ENCODE measurements at places on chromosomes 12 and 14.

DNA sequence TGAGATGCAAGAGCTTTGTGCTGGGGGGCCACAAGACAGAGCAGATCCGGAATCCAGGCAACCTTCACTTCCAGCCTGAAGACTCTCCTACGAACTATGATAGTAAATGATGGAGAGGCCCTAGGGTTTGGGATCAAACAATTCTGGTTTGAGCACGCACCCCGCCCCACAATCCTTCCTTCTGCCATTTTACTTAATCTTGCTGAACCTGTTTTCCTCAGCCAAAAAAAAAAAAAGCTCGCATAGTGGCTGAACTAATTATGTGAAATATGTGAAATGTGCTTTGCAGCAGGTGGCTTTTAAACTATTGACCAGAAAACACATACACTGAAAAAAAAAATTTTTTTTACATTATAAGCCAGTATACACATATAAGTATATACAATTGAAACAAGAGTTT is 667 bp upstream of the ITFG2 start:
- no peak for DNase-seq

GRCh38 chr12:126093908-126094307 is 1028.7 kb downstream of the AACS start:
- DNase-seq: no peak

DNA sequence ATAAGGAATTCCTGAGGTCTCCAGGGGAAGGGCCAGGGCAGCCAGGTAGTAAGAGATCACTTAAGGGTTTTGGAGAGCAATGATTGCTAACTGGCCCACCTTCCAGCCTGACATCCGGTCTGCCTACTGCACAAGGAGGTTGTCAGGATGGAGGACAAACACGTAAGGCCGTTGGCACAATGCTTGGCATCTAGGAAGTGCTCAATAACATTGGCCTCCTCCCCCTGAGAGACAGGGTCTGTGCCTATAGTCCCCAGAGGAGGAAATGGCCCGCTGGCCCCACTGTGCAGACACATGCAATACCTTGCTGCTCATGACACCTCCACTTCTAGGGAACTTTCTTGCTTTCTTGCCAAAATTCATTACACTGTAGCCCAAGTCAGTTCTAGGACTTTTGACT is 73.2 kb downstream of the NTF3 start:
- no peak for DNase-seq

DNA sequence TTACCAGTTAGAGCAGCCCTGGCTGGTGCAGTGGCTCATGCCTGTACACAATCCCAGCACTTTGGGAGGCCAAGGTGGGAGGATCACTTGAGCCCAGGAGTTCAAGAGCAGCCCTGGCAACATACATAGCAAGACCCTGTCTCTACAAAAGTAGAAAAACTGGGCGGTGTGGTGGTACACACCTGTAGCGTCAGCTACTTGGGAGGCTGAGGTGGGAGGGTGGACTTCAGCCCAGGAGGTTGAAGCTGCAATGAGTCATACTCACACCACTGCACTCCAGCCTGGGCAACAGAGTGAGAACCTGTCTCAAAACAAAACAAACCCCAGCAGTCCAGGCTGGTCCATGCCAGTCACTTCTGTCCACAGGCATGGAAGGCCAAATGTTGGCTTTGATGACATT is 7.4 kb downstream of the COX14 start:
- DNase-seq: no peak

DNA sequence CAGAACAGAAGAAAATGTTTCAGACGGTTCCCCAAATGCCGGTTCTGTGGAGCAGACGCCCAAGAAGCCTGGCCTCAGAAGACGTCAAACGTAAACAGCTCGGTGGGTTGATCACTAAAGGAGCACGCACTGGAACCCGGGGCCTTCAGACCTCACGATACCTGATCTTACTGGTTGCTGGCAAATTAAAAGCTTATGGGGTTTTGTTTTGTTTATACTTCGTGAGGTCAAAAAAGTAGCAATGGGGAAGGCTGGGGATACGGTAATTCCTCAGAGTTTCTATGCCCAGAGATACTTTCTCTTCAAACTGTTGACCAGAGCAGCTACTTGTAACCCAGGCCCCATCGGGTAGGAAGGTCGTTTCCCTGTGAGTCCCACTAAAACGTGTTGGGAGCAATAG is 1.7 kb downstream of the CDKN1B start:
- no peak for DNase-seq

DNA sequence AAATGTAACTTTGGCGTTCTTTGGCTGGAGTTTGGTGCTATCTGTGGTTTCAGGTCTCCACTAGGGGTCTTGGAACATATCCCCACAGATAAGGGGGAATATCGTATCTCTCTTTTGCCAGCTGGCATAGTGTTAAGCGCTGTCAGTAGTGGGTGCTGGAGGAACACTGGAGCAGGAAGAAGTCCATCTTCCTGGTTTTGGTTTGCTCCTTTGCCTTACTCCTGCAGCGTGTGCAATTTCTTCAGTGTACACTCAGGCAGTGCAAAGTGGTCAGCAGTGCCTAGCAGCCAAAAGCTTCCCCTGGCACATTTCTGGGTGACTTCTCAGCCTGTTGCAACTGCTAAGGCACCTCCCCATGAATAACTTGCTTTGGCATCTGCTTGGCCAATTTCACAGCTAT is 11.7 kb upstream of the RIPK3 start:
- DNase-seq: no peak

- DNase-seq: no peak
Measured at GRCh38 chr14:65872536-65872935, 460.0 kb downstream of the FUT8 start.

- no peak for DNase-seq
Measured at GRCh38 chr12:22657538-22657937, 32.6 kb downstream of the ETNK1 start.

DNA sequence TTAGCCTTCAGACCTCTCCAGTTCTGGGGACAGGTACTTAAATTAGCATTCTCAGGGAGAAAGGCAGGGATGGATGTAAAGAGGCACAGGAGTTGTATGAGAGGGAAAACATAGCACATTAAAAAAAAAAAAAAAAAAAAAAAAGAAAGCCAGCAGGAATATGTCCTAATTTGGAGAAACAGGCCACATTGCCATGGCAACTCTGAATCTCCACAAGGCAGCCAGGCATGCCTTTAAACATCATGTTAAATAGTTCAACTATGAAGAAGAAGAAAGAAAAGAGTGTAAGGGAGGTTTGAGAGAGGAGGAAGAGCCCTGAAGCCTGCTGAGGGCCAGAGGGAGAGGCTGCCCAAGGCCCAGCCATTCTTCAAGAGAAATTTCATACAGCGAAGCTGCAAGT is 145.8 kb downstream of the GRIN2B start:
- no peak for DNase-seq

DNA sequence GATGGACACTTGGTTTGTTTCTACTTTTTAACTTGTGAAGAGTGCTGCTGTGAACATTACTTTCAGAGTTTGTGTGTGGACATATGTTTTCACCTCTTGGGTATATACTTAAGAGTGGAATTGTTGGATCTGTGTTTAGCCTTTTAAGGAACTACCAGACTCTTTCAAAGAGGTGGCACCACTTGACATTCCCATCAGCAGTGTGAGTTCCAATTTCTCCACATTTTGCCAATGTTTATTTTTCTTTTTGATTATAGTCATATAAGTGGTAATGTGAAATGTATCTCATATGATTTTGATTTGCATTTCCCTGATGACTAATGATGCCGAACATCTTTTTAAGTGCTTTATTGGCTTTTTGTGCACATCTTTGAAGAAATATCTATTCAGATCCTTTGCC is 44.8 kb downstream of the ARHGAP5 start:
- DNase-seq: no peak

DNA sequence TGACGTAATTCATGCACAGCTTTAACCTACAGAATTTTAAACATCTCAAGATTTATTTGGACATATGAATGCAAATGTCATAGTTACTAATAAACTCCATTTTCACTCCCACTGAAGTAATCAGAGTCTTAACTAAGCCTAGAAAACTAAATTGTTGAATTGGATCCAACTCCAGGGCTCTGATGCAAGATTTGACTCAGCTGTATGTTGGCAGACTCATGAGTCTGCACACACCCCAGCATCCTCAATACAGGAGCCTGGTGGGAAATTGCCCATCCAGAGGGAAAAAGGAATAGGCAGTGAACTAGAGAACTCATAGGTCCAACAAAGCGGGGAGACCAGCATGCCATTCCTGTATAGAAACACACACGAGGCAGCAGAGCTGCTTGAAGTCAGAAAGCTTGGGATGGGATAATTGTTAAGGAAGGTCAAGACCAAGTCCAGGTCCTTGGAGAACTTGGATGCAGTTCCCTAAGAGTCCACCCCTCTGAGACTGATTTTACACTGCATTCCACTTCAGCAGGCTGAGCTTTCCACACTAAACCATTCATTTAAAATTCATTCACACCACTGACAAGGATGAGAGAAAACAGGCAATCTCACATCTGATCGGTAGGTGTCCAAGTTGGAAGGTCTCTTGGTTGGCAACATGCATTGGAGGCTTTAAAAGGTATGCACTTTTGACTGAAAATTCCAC is 14.4 kb downstream of the TMTC1 start:
- no peak for DNase-seq

DNA sequence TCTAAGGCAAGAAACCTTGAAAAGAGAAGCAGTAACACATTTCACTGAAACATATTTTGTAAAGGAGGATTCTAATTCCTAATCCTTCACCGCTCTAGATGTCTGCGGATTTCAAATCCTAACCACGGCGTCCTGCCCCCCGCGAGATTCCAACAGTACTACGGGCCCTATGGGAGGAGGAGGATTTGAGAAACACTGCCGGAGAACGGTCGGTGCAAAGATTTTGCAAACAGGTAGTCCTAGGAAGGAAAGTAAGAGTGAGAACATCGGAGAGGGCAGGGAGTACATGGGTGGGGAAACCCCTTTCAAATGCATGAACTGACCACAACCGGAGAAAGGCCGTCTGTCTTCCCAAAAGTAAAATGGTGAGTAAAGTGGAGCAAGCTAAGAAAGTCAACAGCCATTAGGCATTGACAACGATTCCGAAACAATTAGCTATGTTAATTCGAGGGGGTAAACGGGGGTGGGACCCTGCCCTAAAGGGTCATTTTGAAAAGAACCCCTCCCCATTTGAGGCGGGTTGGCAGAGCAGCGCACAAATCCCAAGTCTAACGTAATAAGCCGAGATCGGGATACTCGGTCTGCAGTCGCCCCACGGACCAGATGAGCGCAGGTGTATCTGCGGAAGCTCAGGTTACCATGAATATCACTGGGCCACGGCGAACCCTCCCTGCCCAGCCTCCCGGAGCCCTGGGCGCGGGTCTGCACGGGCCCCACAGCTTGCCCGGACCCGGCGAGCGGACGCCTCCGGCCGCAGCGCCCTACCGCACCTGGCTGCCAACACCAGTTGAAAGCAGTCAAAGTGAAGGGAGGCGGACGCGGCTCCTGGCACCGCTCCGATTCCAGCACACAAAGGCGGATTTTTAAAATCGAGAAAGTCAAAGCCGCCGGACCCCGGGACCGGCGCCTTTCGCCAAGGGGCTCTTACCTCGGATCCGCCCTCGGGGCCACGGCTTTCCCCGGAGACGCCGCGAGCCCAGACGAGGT is 662 bp downstream of the EPS8 start:
- no peak for DNase-seq

GRCh38 chr12:66423266-66423665 is 121.0 kb downstream of the HELB start:
- DNase-seq: no peak

GRCh38 chr12:47717046-47717442 is 8.2 kb downstream of the ENDOU start:
- DNase-seq: no peak

- no peak for DNase-seq
Measured at GRCh38 chr12:47868041-47868440, 36.8 kb downstream of the VDR start.

DNA sequence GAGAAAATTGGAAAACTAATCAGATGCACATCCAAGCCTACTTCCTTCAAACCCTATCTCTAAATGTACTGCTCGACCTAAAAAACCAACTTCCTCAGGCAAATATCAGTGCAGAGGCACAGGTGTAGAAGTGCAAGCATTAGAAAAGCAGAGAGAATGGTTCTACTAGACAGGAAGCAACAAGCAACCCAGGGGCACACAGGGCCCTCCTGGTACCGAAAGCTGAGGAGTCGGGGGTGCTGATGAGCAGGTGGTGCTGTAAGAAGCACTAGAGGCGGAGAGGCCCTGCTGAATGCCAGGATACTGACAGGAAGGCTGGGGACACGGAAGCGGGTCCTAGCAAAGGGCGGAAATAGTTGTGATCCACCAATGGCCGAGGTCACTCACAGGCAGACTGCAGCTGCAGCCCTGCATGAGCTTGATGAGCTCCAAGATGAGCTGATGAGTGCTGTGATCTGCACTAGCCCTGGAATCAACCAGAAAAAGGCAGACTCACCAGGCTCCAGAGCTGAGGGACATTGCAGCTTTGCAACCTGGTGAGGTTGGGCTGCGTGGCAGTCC is 85.9 kb downstream of the TTC7B start:
- no peak for DNase-seq

GRCh38 chr12:52655720-52656124 is 3.7 kb upstream of the KRT2 start:
- no peak for DNase-seq

DNA sequence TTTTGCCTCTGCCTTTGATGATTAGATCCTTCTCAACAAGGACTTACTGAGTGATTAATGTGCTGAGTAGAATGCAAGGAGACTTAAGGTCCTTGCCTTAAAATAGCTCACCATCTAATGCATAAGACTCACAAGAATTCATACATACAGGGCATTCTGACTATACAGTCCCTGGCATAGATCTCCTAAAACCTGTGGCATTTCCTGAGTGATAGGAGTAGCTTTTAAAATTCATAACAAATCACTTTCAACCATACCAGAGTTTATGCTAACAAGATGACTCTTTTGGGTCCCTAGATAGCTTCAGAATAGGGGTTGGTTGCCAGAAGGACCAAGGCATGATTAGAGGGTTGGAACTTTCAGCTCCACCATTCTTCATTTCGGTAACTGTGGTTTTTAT is 48.8 kb downstream of the STXBP6 start:
- DNase-seq: no peak

GRCh38 chr12:18895946-18896345 is 158.0 kb downstream of the CAPZA3 start:
- no peak for DNase-seq

DNA sequence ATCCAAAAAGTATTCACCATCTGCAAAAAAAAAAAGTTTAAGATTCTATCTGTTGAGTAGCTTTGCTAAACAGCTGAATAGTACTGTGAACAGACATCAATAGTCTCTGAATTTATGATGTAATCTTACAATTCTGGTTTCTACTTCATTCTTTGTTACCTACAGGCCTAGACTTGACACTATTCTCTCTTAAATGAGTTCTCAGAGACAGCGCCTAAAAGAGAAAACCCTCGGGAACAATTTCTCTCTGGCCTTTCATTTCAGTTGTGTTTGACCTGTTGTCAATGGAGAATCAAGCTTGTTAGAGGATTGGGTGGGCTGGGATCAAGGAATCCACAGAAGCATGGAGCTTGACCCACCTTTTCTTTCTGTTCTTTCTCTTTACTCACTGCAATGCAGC is 5.9 kb upstream of the TWF1 start:
- no peak for DNase-seq

- no peak for DNase-seq
Measured at GRCh38 chr12:122185079-122185478, 2.2 kb downstream of the LRRC43 start.

- DNase-seq: no peak
Measured at GRCh38 chr12:80849337-80849736, 88.4 kb downstream of the LIN7A start.

GRCh38 chr12:83276904-83277303 is 590.2 kb downstream of the TMTC2 start:
- DNase-seq: no peak

GRCh38 chr12:91819132-91819447 is 326.6 kb downstream of the BTG1 start:
- DNase-seq: no peak

GRCh38 chr12:105321125-105321524 is 9.4 kb upstream of the C12orf75 start:
- DNase-seq: no peak

Data from stimulated activated CD8-positive, alpha-beta memory T cell treated with anti-CD3 and anti-CD28 coated beads, Interleukin-4, amount 100 ng/mL, for 4 hours (primary cell).